Stimulated activated CD8-positive, alpha-beta memory T cell treated with anti-CD3 and anti-CD28 coated beads, Interleukin-2, amount 100 ng/mL, for 1 hour (primary cell): ENCODE measurements at places on chromosomes 3 and 15.

DNA sequence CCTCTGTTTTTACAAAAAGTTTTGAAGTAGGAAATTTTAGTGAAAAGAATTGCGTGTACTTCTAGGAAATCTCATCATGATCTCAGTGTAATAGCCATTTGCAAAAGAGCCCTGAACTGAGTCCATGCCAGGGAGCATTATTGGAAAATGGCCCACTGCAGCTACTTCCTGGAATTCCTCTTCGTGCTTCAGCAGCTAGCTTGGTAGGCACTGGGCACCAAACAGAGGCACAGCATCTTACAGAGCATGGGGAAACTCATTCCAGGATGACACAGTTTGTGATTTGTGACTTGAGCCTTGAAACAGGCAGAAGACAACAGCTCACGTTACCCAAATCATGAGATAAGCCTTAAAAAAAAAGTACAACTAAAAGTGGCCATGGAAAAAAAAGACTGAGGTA is 179.1 kb downstream of the WDR72 start:
- DNase-seq = no peak

- DNase-seq = no peak
Observed at GRCh38 chr15:63920504-63921175, 86.9 kb upstream of the HERC1 start.

- no peak for DNase-seq
Observed at GRCh38 chr3:146813496-146813895, 208.3 kb upstream of the PLSCR5 start.

GRCh38 chr15:82647835-82648256 is 683 bp upstream of the CPEB1 start:
- DNase-seq = peak; percentile 27

DNA sequence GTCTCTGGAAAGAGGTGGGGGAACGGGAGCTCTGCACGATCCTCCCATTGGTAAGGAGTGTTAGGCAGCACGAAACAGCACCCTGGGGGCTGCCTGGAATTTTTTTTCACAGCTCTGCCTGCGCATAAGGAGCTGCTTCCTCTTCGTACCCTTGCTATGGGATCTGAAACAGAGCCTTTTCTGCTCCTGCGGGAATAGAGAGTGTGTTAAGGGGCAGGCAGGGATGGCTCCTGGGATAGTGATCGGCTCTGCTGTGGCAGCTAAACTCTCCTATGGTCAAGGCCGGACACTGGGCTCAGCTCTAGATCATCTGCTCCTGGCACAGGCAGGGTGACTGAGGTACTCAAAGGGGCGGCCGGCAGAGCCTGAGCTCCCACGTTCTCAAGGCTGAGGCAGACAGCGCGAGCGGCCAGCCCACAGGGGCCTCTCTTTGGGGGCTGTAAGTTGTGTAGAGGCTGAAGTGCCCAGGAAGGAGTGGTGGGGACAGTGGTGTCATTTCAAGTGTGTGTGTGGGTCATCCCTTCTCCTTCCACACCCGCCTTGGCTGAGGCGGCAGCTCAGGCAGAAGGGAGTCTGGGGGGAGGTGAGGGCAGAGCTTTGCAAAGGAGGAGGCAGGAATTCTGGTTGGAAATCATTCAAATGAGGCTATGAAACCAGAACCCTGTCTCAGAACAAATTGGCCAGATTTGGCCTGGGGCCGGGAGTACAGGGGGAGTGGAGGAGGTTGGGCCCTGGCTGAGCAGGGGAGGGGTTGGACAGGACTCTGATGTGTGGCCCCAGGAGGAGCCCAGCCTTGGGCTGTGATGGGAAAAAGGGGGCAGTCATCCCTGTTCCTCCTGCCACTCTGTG is 31.0 kb downstream of the EPHB3 start:
- no peak for DNase-seq

GRCh38 chr3:56761887-56762651 is 39.7 kb downstream of the ARHGEF3 start:
- DNase-seq = no peak

DNA sequence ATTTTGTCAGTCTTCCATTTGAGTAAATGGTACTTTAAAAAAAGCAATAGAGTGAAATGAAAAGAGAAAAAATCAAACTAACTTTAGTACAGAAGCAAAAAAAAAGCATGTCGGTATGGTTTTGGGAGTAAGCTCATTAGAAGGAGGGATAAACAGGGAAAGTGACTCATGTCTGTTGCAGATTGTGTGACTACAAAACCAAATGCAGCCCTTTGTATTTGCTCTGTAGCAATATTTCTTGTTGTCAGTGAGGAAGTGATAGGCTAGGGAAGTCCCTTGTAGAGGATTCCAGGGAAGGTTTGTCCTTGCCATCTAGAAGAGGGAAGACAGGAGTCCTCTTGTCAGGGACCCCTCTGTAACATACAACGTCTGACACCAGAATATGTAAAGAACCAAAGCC is 150.5 kb upstream of the POU1F1 start:
- DNase-seq = no peak

- DNase-seq = no peak
Observed at GRCh38 chr15:52183562-52184173, 7.5 kb downstream of the GNB5 start.

DNA sequence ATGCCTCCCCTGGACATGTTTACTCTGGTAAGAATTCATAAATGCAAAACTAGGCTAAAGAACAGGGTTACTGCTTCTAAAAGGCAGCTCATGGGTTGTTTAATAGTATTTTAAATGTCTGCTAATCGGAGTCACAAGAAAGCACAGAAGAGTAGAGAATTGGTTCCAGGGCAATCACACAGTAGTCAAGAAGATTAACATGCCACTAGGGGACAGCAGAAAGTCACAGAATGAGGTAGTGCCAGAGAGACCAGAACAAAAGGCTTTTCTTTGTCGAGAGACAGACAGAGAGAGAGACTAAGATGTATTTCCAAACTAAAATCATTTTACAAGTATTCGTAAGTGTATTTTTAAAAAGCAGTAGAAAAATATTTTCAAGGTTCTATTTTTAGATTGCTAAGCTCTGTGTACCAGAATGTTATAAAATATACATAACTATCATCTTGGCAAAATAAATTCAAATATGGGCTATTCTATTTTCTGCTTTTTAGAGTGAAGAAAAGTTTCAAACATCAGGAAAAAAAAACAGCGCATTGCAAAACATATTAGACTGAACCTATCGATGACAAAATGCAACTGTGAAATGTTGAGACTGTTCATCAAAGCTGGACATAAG is 78.3 kb upstream of the CDIN1 start:
- no peak for DNase-seq

GRCh38 chr3:14234251-14235002 is 55.8 kb downstream of the LSM3 start:
- no peak for DNase-seq

GRCh38 chr3:175805825-175806224 is 946.7 kb downstream of the NAALADL2 start:
- DNase-seq = no peak

DNA sequence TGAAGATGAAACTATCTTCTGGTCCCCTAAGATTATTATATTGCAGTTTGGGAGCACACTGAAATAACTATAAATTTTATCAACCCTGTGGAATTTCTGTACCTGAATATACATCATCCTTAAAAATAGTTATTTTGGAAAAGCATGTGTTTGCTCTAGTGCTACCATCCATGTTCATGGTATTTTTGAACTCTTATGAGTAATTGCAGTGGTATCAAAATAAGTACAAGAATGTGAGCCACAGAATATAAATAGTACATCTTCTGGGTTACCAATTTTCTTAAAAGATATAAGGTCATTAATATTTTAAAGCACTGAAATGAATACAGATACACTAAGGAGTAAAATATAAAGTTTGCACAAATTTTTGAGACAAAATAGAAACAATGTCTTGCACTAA is 206.5 kb downstream of the CBLB start:
- no peak for DNase-seq

GRCh38 chr15:60528530-60528929 is 49.6 kb upstream of the ICE2 start:
- no peak for DNase-seq

DNA sequence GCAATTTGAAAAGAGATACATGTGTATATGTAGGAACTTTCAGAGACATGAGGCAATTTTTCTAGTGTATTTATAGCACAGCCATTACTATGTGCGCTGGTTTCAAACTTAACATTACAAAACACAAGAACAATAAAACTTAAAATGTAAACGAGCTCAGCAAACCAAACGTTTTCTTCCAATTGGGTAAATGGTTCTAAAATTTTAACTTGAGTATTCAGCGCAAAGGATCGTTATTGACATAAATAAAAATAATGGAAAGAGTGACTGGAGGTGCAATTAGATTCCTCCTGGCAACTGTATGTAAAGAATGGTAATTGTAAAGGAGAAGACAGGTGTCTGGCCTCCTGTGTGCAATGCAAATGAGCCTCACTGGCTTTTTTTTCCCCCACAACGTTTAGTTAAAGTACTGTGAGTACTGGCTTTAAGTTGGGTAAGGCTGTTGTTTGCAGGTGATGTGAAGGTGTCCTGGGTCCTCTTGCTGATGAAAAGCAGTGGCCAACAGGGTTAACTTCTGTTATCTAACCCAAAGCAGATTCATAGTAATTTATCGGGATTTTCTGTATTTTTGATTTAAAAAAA is 14.1 kb upstream of the GADL1 start:
- DNase-seq = no peak
